ENCODE measurements at places on chromosomes 11 and 22. TPM values are rescaled to one million over a fixed set of nuclear protein-coding genes. Genes with fewer than 3 reads are reported as not detected.
A peak's percentile ranks its signal among the peaks of the same experiment; 100 is the strongest.

The SLC15A3 gene
- 4.0 TPM for total RNA-seq

DNA sequence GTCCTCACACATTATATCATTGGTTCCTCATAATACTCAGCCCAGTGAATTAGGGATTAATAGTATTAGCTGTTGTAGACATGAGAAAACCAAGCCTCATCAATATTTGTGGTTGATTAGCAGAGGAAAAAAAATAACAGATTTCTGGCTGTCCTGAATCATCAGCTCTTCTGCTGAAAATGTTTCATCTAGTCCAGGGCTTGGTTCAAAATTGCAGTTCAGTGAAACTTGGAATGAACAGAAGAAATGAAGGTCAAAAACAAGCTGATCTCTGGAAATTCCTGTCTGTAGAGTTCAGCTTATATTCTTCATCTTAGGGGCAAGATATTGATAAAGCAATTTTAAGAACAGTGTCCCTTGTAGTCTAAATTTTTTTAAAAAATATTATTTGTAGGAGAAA lies 361.1 kb upstream of the CCDC179 start:
- no peaks in the 10 kb centered on the region for H3K27me3 ChIP-seq
- H3K4me1 ChIP-seq = no peaks in the 10 kb centered on the region
- DNase-seq = no peak

GRCh38 chr22:18970176-18970947 lies 34.3 kb upstream of the PRODH start:
- H3K4me3 ChIP-seq = peak overlapping the region; percentile 30
- H3K27me3 ChIP-seq = peaks cover 13% of the 10 kb centered on the region
- H3K36me3 ChIP-seq = no peaks in the 10 kb centered on the region
- no peak overlapping the region for H3K27ac ChIP-seq
- DNase-seq = no peak
- no peaks in the 10 kb centered on the region for H3K4me1 ChIP-seq

DNA sequence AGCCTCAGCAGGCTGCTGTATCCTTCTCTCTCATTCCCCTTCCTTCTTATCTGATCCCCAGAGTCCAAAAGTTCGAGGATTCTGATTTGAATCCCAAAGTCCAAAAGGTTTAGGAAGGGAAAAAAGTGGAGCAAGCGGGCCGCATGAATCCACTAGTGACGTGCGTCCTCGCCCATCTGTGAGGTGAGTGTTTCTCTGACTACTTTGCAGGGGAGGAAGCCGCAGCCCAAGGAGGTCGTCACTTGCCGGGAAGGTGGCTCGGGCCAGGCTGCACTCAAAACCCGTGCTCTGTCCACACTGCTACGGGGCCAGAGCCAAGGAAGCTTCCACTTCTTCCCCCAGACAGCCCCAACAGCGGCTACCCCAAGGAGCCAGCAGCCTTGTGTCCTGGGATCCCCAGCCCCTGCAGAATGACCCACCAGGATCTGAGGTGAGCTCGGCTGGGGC lies 16.3 kb downstream of the SLC25A18 start:
- H3K4me1 ChIP-seq = no peaks in the 10 kb centered on the region
- no peak for DNase-seq
- H3K27me3 ChIP-seq = no peaks in the 10 kb centered on the region
- H3K4me3 ChIP-seq = no peak overlapping the region

The ANKK1 gene
- not detected for total RNA-seq

DNA sequence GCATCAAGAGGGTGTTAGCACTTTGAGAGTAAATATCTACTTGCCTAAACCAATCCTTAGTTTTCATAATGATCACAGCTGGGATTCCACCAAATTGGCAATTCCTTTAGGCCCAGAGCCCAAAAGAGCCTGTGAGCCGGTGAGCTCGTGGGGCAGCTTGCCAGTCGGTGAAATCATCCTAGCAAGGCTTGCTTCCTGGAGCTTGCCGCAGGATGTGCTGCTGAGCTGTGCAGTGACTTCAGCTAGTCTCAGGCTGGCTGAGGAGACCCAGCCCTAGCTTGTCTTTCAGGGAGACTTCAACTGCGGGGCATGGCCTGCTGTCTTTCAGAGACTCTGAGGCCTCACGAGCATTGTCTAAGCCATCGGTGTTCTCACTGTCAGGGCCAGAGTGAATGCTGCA lies 73.6 kb upstream of the SUSD2 start:
- peak overlapping the region; percentile 43 for H3K27ac ChIP-seq
- no peaks in the 10 kb centered on the region for H3K27me3 ChIP-seq
- H3K4me3 ChIP-seq = peak overlapping the region; percentile 32
- H3K36me3 ChIP-seq = peaks cover 51% of the 10 kb centered on the region
- H3K4me1 ChIP-seq = peaks cover 25% of the 10 kb centered on the region

DNA sequence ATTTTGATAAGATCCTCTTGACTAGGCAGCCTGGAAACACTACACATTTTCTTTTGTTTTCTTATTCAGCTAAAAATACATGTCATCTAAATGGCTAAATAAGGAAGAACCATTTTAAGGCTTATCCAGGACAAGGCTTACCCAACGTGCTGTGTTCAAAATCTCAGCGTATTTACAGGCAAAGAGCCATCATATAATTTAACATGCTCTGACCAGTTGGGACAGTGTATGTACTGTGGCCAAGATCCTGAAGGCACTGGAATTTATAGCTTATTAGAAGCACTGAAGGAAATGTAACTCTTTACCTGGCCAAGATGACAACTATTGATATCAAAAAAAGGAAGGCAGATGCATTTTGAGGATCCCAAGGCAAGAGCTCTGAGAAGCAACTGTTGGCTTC lies 71.1 kb downstream of the PPFIBP2 start:
- H3K4me1 ChIP-seq = no peaks in the 10 kb centered on the region
- no peak overlapping the region for H3K4me3 ChIP-seq
- no peaks in the 10 kb centered on the region for H3K36me3 ChIP-seq
- peaks cover 28% of the 10 kb centered on the region for H3K27me3 ChIP-seq
- H3K27ac ChIP-seq = no peak overlapping the region

DNA sequence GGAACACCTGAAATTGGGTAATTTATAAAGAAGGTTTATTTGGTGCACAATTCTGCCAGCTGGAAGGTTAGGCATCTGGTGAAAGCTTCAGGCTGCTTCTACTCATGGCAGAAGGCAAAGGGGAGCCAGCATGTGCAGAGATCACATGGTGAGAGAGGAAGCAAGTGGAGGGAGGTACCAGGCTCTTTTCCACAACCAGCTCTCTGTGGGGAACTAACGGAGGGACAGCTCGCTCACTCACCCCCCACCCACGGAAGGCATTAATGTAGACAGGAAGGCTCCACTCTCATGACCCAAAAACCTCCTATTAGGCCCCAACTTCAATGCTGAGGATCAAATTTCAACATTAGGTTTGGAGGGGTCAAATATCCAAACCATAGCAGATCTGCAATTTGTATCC lies 75.6 kb upstream of the ARHGAP32 start:
- peaks cover 4% of the 10 kb centered on the region for H3K36me3 ChIP-seq
- no peak overlapping the region for H3K4me3 ChIP-seq
- H3K27ac ChIP-seq = no peak overlapping the region
- no peak for DNase-seq
- peaks cover 3% of the 10 kb centered on the region for H3K27me3 ChIP-seq
- H3K4me1 ChIP-seq = peaks cover 2% of the 10 kb centered on the region

DNA sequence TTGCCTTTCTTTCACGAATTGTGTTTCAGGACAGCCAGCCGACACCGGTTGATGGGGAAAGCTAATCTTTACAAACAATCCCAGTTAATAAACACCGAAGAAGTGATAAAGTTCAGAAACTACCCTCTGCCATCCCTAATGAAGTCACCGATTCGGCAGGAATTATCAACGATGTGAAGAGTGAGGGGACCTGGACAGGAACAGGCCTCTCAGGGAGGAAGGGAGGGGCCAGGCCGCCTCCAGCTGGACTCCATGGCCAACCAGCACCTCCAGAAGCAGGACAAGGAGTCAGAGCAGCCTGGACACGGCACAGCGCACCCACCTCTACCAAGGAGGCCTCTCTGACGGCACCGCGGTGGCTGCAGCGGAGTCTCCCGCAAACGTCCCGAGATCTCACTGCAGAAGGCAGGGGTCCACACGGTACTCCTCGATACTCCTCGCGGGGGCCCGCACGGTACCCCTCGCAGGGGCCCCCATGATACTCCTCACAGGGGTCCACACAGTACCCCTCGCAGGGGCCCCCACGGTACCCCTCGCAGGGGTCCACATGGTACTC lies 3.9 kb downstream of the TOLLIP start:
- H3K4me3 ChIP-seq = no peak overlapping the region
- peaks cover 19% of the 10 kb centered on the region for H3K4me1 ChIP-seq
- H3K27me3 ChIP-seq = no peaks in the 10 kb centered on the region
- H3K36me3 ChIP-seq = peaks cover 7% of the 10 kb centered on the region
- no peak overlapping the region for H3K27ac ChIP-seq

The HTR3A gene
- total RNA-seq = not detected

- H3K4me3 ChIP-seq = no peak overlapping the region
- DNase-seq = no peak
- H3K27ac ChIP-seq = no peak overlapping the region
- H3K4me1 ChIP-seq = no peaks in the 10 kb centered on the region
- no peaks in the 10 kb centered on the region for H3K36me3 ChIP-seq
- H3K27me3 ChIP-seq = no peaks in the 10 kb centered on the region
Measured at GRCh38 chr11:42066113-42066512, 606.7 kb upstream of the LRRC4C start.

GRCh38 chr22:19201869-19202798 lies 23.6 kb upstream of the SLC25A1 start:
- no peaks in the 10 kb centered on the region for H3K4me1 ChIP-seq
- H3K27me3 ChIP-seq = peaks cover 11% of the 10 kb centered on the region
- no peak overlapping the region for H3K27ac ChIP-seq
- H3K36me3 ChIP-seq = no peaks in the 10 kb centered on the region
- no peak for DNase-seq

GRCh38 chr11:57378186-57378585 lies 2.8 kb downstream of the PRG3 start:
- no peak overlapping the region for H3K27ac ChIP-seq
- H3K4me1 ChIP-seq = no peaks in the 10 kb centered on the region
- no peak overlapping the region for H3K4me3 ChIP-seq
- no peak for DNase-seq
- no peaks in the 10 kb centered on the region for H3K36me3 ChIP-seq
- peaks cover 6% of the 10 kb centered on the region for H3K27me3 ChIP-seq

DNA sequence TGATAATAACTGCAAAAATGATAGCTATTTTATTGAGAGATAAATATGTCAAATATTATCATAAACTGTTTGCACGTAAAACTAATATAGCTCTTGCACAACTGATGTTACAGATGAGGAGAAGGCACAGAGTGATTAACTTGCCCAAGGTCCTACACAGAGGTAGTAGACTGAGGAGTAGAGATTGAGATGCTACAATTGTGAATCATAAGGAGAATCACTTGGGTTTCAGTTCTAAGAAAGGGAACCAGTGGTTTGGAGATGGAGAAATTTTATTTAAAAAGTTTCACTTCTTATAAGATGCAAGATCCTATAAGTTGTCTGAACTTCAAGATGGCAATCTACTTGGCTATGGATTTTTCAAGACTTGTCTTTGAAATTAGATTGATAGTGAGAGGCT lies 224.8 kb upstream of the RAG2 start:
- no peak overlapping the region for H3K4me3 ChIP-seq
- no peak overlapping the region for H3K27ac ChIP-seq
- H3K36me3 ChIP-seq = no peaks in the 10 kb centered on the region
- DNase-seq = no peak
- no peaks in the 10 kb centered on the region for H3K27me3 ChIP-seq

The NPTXR gene
- 0.98 TPM for total RNA-seq

GRCh38 chr11:47414685-47415070 lies 6.3 kb downstream of the SLC39A13 start:
- H3K4me3 ChIP-seq = no peak overlapping the region
- H3K36me3 ChIP-seq = peaks cover 35% of the 10 kb centered on the region
- no peaks in the 10 kb centered on the region for H3K4me1 ChIP-seq
- H3K27me3 ChIP-seq = no peaks in the 10 kb centered on the region

The GP1BB gene
- not detected for total RNA-seq

GRCh38 chr22:48717076-48717810 lies 1110.4 kb downstream of the BRD1 start:
- no peak for DNase-seq
- no peaks in the 10 kb centered on the region for H3K4me1 ChIP-seq
- no peak overlapping the region for H3K27ac ChIP-seq
- H3K27me3 ChIP-seq = no peaks in the 10 kb centered on the region

The LRRC55 gene
- total RNA-seq = not detected

The SPDYC gene
- not detected for total RNA-seq

- H3K27ac ChIP-seq = no peak overlapping the region
- no peaks in the 10 kb centered on the region for H3K27me3 ChIP-seq
- no peak overlapping the region for H3K4me3 ChIP-seq
- H3K4me1 ChIP-seq = peaks cover 4% of the 10 kb centered on the region
Measured at GRCh38 chr11:44207292-44207691, 102.6 kb downstream of the ALX4 start.

GRCh38 chr11:27688076-27688475 lies 12.2 kb downstream of the BDNF start:
- H3K36me3 ChIP-seq = no peaks in the 10 kb centered on the region
- no peak overlapping the region for H3K27ac ChIP-seq
- H3K27me3 ChIP-seq = no peaks in the 10 kb centered on the region
- no peaks in the 10 kb centered on the region for H3K4me1 ChIP-seq
- no peak overlapping the region for H3K4me3 ChIP-seq

The MRGPRX4 gene
- total RNA-seq = not detected

DNA sequence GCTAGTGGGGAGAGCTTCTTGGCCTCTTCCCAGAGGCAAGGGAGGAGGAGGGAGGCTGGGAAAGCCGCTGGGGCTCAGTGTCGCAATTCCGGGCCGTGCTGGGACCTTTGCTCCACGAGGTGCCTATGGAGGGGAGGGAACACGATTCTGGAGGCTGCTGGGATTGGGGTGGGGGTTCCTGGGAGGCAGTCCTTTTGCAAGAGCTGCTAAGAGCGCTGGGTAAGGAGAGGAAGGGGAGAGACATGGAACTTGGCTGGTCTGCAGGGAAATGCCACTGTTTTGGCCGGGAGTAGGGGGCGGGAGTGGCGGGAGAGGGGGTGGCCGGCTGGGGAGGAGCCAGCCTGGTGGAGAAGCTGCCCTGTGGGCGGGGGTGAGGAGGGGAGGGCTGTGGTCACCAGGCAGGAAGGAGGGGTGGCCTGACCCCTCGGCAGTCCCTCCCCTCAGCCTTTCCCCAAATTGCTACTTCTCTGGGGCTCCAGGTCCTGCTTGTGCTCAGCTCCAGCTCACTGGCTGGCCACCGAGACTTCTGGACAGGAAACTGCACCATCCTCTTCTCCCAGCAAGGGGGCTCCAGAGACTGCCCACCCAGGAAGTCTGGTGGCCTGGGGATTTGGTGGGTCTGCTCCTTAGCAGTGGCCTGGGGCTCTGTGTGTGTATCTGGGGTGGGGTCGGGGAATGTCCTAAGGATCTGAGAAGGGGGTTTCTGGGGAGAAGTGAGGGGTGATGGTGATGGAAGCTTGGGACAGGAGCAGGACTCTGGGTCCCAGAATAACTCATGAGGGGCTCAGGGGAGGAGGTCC lies at the start of gene NR1H3:
NR1H3 (plus strand) TSS at position 480 of the 800 bp plus-strand sequence. CDS start 1,221 bp downstream, outside the sequence.
- H3K4me1 ChIP-seq = peaks cover 11% of the 10 kb centered on the region
- no peak within 1 kb of the TSS for H3K27ac ChIP-seq
- no peak for DNase-seq
- H3K36me3 ChIP-seq = peaks cover 2% of the 10 kb centered on the region

DNA sequence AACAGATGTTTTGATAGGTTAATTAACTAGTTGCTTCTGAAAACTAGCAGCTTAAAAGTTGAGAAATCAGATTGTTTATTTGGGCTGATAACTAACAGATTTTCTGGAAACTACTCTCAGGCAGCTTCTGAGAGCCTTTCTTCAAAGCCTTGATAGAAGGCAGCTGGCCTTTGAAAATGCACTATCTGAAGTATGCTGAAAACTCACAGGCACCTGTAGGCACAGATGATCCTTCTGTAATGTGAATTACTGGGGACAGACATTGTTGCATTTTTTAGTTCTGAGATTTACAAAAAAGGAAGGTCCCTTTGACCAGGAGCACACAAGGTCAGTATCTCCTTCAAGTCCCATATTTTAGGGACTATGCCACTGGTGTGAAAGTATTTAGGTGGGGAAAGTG lies 460.8 kb upstream of the CNTN5 start:
- no peaks in the 10 kb centered on the region for H3K4me1 ChIP-seq
- DNase-seq = no peak
- H3K27ac ChIP-seq = no peak overlapping the region

Data from activated CD4-positive, alpha-beta T cell treated with anti-CD3 and anti-CD28 coated beads, Interleukin-2, amount 10 ng/mL, durations not matched to agents 24 days and 14 days (primary cell).